ENCODE measurements at places on chromosomes 5 and 9. TPM values are rescaled to one million over a fixed set of nuclear protein-coding genes. Genes with fewer than 3 reads are reported as not detected.

Gene GFPT2
- polyA plus RNA-seq, result not detected

Gene EQTN
- 1.3 TPM for polyA plus RNA-seq

Gene SMAD5
- 9.4 TPM for polyA plus RNA-seq

Gene ELAVL2
- not detected for polyA plus RNA-seq

Gene SEC61B
- 92.1 TPM for polyA plus RNA-seq

Gene ITGA2
- not detected for polyA plus RNA-seq

Gene SLC22A4
- 0.18 TPM for polyA plus RNA-seq

Gene PCDHA7
- 0.03 TPM for polyA plus RNA-seq

Gene PCDHA1
- not detected for polyA plus RNA-seq

Gene SOHLH1
- not detected for polyA plus RNA-seq

Gene SLC25A2
- 0.29 TPM for polyA plus RNA-seq

Gene SPATA31D4
- not detected for polyA plus RNA-seq

Gene NDOR1
- 37.6 TPM for polyA plus RNA-seq

Gene MGAT4B
- 105 TPM for polyA plus RNA-seq

Gene PKD2L2
- polyA plus RNA-seq, result 0.09 TPM

Gene LRRC14B
- 0.06 TPM for polyA plus RNA-seq

Gene FOXD4L5
- polyA plus RNA-seq, result not detected

Gene GRXCR2
- not detected for polyA plus RNA-seq

Gene QRFP
- polyA plus RNA-seq, result 0.07 TPM

Gene CDKN2B-AS1
- 1.0 TPM for polyA plus RNA-seq

Gene LCN15
- polyA plus RNA-seq, result not detected

Gene PTGES2
- 113 TPM for polyA plus RNA-seq

Gene FOXD4L4
- 0.15 TPM for polyA plus RNA-seq

Gene TTC23L
- polyA plus RNA-seq, result 0.03 TPM

Gene FAM151B
- not detected for polyA plus RNA-seq

Gene CSF2
- polyA plus RNA-seq, result not detected

Gene FABP6
- not detected for polyA plus RNA-seq

Gene SCGB3A2
- not detected for polyA plus RNA-seq

Gene SOX30
- polyA plus RNA-seq, result 0.23 TPM

Gene FSD1L
- polyA plus RNA-seq, result 0.70 TPM

Gene ECM2
- 0.09 TPM for polyA plus RNA-seq

Gene PCDHGA9
- polyA plus RNA-seq, result 0.19 TPM

Gene C9orf153
- polyA plus RNA-seq, result not detected

Gene RETREG1
- 8.7 TPM for polyA plus RNA-seq

Gene RAB14
- polyA plus RNA-seq, result 20.4 TPM

Gene SLC6A19
- polyA plus RNA-seq, result not detected

Gene ADAMTS19
- not detected for polyA plus RNA-seq

Gene LCN12
- polyA plus RNA-seq, result 1.5 TPM

Gene IL17B
- not detected for polyA plus RNA-seq

Gene IL33
- polyA plus RNA-seq, result not detected

Gene LCN1
- polyA plus RNA-seq, result not detected

Gene GPR151
- not detected for polyA plus RNA-seq

Gene NR4A3
- polyA plus RNA-seq, result 15.7 TPM

Gene DPM2
- polyA plus RNA-seq, result 34.1 TPM

Gene BTNL3
- polyA plus RNA-seq, result not detected

Gene GLIPR2
- polyA plus RNA-seq, result 14.6 TPM

Gene CNTRL
- 40.0 TPM for polyA plus RNA-seq

Gene PTGER4
- polyA plus RNA-seq, result 76.7 TPM

Gene GABRA6
- polyA plus RNA-seq, result not detected

Gene SLC46A2
- 0.18 TPM for polyA plus RNA-seq

Gene TPRN
- 5.7 TPM for polyA plus RNA-seq

Gene ACTBL2
- polyA plus RNA-seq, result not detected

Gene GPRIN1
- 0.72 TPM for polyA plus RNA-seq

Gene PAIP2
- polyA plus RNA-seq, result 38.5 TPM

Gene FAXDC2
- 0.07 TPM for polyA plus RNA-seq

Gene NKD2
- 0.12 TPM for polyA plus RNA-seq

All from B cell (primary cell).